ENCODE measurements at places on chromosomes 6 and 20.

DNA sequence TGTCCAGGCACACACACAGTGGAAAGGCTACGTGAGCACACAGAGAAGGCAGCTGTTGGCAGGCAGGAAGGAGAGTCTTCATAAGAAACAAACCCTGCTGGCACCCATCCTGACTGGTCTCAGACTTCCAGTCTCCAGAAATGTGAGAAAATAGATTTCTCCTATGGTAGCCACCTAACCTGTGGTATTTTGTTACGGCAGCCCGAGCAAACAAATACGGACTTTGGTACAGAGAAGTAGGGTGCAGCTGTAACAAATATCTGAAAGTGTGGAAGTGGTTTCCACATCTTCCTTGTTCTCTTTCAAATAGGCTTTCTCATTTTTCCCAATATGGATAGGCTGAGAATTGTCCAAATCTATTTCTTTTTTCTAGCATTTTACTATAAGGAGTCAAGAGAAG, 94.6 kb downstream of the ADGB start:
- no peak for DNase-seq

DNA sequence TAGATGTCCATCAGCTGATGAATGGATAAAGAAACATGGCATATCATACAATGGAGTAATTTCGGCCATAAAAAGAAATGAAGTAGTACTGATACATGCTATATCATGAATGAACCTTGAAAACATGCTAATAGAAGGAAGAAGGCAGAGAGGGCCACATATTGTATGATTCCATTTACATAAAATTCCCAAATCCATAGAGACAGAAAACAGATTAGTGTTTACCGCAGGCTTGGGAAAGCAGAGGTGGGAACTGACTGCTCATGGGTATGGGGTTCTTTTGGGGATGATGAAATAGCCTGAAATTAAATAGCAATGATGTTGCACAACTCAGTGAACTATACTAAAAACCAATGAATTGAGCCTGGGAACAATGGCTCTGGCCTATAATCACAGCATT, 58.3 kb downstream of the SERAC1 start:
- DNase-seq, result no peak

DNA sequence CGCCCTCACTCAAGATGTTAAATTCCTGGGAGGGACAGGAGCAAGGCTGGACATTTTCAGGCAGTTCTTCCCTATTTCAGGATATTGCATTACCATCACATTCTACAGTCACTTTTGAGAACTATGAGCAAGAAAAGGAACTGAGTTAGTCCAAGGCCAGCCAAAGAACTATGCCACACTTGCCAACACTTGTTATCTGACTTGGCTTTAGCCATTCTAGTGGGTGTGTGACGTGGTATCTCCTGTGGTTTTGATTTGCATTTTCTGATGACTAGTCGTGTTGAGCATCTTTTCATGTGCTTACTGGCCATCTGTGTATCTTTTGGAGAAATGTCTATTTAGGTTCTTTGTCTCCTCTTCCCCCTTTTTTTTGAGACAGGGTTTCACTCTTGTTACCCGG, 12.0 kb downstream of the XRN2 start:
- DNase-seq, result peak; percentile 94

DNA sequence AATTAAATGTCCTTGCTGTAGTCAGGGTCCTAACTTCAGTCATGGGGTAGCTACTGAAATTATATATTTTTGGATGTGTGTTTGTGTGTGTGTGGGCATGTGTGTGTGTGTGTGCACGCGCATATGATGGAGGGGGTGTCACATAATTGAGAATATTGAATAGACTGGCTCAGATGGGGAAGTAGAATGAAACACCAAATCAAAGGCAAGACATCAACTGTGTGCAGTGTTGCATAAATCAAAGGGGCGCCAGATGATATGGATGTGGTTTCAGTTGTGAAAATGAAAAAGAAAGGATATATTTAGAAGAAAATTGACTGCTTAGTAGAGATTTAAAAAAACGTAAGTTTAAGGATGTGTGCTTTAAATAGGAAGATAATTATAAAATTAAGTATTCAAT, 144.2 kb upstream of the CEP162 start:
- DNase-seq, result no peak

GRCh38 chr20:41054847-41055230, 26.2 kb downstream of the TOP1 start:
- DNase-seq, result no peak

DNA sequence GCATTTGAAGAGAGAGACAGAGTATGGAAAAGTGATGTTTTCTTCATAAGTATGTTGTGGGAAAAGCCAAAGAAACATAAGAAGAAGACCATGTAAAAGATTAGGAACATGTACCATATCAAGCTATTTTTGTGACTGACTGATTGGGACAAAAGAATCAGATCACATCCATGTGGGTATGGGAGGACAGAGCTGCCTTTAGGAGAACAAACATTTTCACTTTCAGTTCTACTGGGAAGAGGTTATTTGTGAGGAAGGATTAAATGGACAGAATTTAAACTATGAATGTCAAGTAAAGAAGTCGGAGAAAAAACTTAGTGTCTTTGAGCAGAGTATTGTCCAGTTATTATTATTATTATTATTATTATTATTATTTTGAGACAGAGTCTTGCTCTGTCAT, 124.4 kb upstream of the HCRTR2 start:
- no peak for DNase-seq

DNA sequence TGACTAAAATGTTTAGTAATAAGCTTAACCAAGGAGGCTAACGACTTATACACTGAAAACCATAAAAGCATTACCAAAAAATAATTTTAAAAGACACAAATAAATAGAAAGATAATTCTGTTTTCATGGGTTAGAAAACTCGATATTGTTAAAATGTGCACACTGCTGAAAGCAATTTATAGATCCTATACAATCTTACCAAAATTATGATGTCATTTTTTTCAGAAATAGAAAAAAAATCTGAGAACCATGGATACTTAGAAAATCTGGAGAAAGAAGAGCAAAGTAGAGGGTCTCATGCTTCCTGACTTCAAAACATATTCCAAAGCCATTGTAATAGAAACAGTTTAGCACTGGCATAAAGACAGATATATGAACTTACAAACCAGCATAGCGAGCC, 46.6 kb downstream of the HCRTR2 start:
- DNase-seq, result no peak

DNA sequence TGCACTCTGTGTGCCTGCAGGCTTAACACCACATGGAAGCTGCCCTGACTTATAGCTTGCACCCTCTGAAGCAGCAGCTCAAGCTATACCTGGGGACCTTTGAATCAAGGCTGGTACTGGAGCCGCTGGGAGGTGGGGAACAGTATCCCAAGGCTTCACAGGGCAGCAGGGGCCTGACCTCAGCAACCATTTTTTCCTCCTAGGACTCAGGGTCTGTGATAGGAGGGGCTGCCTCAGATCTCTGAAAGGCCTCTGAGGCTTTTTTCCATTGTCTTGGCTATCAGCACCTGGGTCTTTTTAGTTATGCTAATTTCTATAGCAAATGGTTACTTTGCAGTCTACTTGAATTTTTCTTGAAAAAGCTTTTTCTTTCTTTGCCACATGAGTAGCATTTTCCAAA, 80.2 kb upstream of the OPRM1 start:
- DNase-seq, result no peak

DNA sequence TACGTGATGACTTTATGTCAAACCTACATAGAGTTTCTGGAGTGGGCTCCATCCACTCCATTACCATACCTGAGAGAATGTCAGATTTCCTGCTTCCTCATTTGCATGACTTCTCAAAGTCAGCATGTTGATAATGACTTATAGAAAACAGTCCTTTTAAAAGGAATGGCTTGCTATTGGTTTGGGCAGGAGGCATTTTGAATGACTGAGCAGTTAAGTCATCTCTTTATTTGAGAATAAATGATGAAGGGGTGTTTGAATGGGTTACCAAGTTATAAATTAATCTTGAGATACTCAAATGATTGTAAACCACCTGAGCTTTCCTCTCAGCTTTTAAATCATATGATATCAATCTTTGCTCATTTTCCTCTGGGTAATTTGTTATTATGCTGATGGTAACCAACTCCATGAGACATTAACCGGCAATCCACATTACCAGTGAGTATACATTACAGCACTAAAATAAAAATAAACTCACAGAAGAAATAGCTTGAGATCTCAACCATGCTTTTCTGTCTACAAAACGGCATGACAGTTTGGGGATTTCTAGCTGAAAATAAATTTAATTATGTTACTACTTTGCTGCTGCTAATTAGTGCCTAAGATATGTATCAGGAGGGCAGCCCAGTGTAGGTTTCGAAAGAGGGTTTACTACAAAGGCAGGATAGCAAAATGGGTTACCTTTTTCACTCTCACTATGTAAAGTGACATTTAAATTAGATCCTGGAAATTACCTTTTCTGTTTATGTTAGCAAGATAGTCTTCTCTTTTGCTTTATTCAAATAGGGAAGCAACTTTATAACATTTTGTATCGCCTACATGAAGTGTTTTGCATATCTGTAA, 78.8 kb downstream of the RPS12 start:
- DNase-seq, result no peak

DNA sequence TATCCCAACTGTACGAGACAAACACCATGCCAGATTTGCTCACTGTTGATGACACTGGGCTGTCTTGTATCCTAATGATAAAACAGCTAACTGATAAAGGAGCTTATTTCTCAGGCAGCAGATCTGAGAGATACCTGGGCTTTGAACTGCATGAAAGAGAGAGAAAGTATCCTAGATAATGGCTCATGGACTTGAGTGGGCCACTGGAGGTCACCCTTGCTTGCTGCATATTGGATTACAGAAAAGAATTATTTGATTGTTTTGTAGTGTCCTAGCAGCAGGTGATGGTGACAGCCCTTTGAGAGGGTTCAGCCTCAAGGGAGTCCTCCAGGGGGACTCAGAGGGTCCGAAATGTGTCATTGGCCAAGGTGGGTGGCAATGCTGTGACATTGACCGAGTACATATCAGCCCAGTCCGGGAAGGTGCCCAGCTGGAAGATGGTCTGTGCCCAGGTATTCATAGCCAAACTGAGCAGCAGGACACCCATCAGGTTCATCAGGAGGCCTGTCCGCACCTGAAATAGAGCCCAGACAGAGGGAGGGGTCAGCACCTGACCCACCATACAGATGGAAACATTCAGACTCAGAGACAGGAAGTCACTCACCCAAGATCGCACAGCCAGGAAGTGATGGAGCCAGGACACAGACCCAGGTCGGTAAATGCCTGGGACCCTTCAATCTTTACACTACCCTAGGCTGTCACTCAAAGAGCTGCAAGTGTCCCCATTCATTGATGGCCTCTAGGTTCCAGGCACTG, 9.4 kb upstream of the OCSTAMP start:
- DNase-seq, result peak; percentile 22

DNA sequence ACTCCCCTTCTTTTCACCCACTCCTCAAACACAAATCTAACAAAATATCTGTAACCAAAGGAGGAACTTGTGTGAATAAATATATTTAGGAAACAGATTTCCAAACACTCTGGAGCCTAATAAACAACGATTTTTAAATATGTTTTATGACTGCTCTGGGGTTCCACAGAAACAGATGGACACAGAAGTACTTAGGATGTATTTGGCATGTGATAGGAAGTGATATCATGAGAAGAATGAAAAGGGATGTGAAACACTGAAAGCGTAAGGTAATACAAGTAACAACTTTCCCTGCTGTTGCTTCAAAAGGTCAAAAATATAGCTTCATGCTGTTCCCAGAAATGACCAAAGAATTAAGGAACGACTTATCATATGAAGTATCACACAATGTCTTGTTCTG, 26.1 kb upstream of the ENPP1 start:
- no peak for DNase-seq

DNA sequence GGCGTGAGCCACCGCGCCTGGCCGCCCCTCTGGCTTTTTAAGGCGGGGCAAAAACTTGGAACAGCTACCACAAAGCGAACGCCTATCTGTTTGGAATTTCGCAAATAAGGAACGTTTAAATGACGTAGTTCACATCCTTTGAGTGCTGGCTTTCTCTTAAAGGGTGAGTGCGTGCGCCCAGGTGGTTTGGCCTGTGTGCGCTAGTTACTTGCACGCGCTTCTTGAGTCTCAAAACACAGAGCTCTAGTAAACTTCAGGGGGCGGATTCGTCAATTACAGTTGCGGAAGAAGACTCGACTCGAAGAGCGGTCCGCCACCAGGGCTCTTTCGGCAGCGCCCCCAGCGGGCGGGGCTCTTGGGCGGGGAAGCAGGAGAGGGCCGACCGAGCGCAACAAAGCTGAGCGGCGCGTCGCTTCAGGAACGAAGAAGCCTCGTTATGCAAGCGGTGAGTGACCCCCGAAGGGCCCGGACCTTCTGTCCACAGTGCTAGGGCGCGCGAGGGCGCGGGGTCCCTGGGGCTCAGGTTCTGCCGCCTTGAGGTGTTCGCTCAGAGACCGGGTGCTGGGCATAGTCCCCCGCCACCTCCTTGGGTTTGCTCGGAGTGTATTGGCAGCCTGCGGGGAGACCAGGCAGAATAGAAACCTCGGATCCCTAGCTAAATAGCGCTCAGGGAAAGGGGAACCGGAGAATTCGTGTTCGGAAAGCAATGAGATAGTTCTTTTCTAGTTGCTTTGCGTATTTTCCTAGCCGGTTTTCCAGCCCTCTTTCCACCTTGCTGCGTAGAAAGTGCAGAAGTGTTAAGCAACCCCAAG, at the start of gene SYCP2L:
TSS of gene SYCP2L (plus strand) at position 362 of the 812 bp plus-strand sequence. CDS start at position 437, 75 bp downstream.
- peak; percentile 51 for DNase-seq

DNA sequence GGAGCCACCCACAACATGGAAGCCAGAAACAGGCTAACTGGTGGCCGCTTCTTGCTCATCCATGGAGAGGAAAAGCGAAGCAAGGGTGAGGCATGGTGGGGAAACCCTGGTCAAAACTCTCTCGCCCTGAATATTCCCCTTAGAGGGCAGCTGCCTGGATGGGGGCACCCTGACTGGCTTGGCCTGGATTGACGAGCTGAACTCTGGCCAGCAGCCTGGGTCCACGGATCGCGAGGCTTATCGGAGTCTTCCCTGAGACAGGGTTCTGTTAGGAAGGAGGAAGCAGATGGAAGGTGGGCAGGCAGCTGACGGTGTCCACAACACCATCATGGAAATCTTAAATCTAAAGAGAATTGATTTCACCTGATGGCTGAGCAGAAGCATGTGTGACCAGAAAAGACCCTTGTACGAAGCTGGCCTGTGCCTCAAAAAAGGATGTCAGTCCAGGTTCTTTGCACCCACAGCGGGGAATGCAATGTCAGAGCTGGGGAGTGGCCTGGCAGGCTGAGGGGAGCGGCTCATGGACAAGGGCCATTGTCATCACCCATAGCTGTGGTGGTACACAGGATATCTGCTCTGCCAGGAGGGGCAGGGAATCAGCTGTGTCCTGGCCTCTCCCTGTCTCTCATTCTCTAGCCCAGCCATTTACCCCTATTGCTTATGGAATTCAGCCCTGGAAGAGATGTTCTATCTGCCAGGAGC, 109.4 kb upstream of the SNX9 start:
- DNase-seq, result no peak

GRCh38 chr20:10490257-10490656, 55.2 kb downstream of the SLX4IP start:
- DNase-seq, result no peak

- no peak for DNase-seq
Observed at GRCh38 chr6:53741034-53741823, 53.6 kb upstream of the LRRC1 start.
